ENCODE measurements at places on chromosomes 2 and 18. TPM values are rescaled to one million over a fixed set of nuclear protein-coding genes. Genes with fewer than 3 reads are reported as not detected.

The CNRIP1 gene
- 25.3 TPM for total RNA-seq

The IL1F10 gene
- not detected for total RNA-seq

The SERPINB5 gene
- total RNA-seq = not detected

The TBC1D8 gene
- 8.6 TPM for total RNA-seq

The RPRM gene
- total RNA-seq = not detected

The FSIP2 gene
- not detected for total RNA-seq

The KLHL30 gene
- not detected for total RNA-seq

The FAM124B gene
- total RNA-seq = not detected

The DSG4 gene
- not detected for total RNA-seq

The SCN9A gene
- 0.33 TPM for total RNA-seq

The CFC1 gene
- not detected for total RNA-seq

The COX7A2L gene
- total RNA-seq = 140 TPM

The ADRA2B gene
- total RNA-seq = not detected

The NCKAP5 gene
- total RNA-seq = 4.3 TPM

The TMEM37 gene
- total RNA-seq = not detected

The C2orf49 gene
- total RNA-seq = 18.3 TPM

The RAB6C gene
- total RNA-seq = not detected

The CYP27A1 gene
- total RNA-seq = 184 TPM

The WNT6 gene
- total RNA-seq = 0.36 TPM

The RIT2 gene
- total RNA-seq = not detected

The INHA gene
- not detected for total RNA-seq

The CARF gene
- total RNA-seq = 6.2 TPM

The UBR3 gene
- 31.0 TPM for total RNA-seq

The MAP2 gene
- 2.1 TPM for total RNA-seq

The LRRTM4 gene
- total RNA-seq = not detected

The PUS10 gene
- 4.5 TPM for total RNA-seq

The IL1R2 gene
- 1.1 TPM for total RNA-seq

The DPYSL5 gene
- total RNA-seq = not detected

The NAT8 gene
- not detected for total RNA-seq

The LRATD1 gene
- total RNA-seq = not detected

Data from melanocyte of skin (primary cell).